ENCODE measurements at places on chromosomes 3 and 15.
A peak's percentile ranks its signal among the peaks of the same experiment; 100 is the strongest.

- no peak for DNase-seq
These were observed 12.7 kb upstream of the FAM240A start for GRCh38 chr3:46599590-46599989.

- DNase-seq: no peak
These were observed 104.1 kb downstream of the SERPINI1 start for GRCh38 chr3:167839460-167840134.

DNA sequence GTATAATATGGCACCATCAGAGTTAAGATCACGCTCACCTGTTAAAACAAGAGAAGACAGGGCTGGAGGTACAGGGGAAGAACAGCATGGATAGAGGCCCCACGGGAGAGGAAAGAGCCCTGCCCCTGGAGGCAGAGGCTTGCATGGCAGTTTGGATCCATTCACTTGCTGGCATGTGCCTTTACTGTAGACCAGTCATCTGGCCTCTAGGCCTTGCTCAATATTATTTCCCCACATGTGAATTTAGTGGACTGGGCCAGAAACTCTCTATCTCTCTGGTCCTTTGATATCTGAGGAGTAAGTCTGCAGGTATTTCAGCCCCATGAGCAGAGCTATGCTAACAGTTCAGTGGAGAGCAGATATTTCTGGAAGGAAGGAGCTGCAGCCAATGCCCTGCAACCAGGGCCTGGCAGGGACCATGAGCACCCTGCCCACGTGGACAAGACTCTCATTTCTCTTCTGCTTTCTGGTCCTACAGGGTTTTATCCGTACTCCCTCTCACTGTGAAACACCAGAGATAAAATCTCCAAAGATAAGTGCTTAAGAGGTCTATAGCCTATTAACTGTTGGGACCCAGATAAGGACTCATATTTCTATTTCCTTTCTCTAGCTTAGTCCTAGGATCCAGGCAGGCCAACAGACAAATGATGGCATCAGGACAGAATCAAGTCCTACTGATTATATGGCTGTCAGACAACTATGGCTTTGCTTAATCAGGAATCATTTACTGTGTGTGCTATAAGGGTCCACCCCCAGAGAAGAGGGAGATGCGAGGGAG, 65.0 kb downstream of the CLDN11 start:
- DNase-seq: no peak

- DNase-seq: peak; percentile 83
These were observed 612 bp upstream of the TBL1XR1 start for GRCh38 chr3:177197727-177198460.

- no peak for DNase-seq
These were observed 65.1 kb upstream of the SAMMSON start for GRCh38 chr3:69934398-69934797.

DNA sequence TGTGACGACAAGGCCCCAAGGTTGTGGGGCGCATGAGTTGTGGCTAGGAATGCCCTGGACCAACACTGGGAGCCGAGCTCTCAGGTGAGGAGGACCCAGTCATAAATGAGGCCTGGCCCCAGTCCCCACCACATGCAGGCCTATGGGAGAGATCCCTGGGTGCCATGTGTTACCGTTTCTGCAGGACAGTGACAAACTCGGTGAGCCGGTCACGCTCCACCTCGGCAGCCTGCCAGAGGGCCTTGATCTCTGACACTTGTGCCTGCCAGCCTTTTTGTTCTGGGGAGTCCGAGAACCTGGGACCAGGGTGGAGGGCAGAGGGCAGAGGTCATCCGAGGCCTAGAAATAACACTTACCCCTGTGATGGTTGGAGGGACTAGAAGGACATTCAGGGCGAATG, 27.7 kb upstream of the HHATL start:
- no peak for DNase-seq

- DNase-seq: no peak
These were observed 13.7 kb downstream of the MAP1A start for GRCh38 chr15:43531018-43531670.

DNA sequence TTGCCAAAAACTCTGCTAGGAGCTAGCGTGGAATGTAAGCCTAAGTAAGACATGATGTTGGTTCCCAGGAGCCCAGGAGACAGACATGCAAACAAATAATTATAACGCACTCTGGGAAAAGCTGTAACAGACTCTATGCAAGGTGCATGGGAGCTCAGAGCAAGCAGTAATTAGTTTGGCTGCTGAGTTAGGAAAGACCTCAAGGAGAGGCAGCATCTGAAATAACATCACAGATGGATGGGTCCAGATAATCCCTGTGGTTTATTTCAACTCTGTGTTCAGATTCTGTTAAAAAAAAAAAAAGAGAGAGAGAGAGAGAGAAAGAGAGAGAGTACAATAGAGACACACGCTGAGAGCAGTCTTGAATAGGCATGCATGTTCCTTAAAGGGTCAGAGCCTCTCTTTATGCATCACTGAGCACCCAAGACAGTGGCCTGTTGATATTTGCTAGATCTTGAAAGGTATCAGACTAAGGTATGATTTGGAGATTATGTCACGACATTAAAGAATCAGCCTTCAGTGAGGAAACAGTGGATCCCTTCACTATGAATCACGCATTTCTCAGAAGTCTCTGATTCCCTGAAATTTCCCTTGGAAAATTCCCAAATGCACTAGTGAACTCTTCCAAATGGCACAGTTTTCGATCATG, 124.4 kb upstream of the LIPC start:
- DNase-seq: peak; percentile 22

DNA sequence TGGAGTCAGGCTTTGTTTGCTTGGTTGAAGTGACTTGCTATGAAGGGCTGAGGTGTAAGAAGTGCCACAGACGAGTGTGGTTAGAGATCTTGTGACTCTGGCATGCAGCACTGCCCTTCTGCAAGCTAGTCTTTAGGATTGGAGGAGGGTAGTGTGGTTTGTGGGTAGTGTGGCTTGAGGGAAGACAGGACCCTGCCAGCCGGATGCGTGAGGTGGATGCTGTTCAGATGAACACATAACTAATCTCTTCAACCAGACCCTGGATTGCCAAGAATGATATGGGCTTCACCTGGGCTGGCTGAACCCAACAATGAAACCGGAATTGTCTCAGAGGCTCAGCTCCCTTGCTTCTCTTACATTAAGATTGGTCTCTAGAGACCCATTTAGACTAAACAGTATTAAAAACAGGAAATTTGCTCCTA, 32.7 kb downstream of the STARD9 start:
- DNase-seq: no peak

DNA sequence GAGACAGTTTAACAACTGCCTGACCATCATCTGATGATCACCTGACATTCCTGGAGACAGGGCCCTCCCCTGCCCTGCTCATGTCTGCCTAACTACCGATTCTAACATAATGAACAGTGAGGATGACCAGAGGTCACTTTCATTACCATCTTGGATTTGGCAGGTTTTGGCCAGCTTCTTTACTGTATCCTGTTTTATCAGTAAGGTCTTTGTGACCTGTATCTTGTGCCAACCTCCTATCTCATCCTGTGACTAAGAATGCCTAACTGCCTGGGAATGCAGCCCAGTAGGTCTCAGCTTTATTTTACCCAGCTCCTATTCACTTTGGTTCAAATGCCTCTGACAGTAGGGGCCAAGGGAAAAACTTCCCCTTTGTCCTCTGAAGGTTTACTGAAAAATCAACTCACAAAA, 40.2 kb downstream of the METTL6 start:
- DNase-seq: peak; percentile 35

- no peak for DNase-seq
These were observed 549.7 kb upstream of the EPHA6 start for GRCh38 chr3:96264701-96265100.

DNA sequence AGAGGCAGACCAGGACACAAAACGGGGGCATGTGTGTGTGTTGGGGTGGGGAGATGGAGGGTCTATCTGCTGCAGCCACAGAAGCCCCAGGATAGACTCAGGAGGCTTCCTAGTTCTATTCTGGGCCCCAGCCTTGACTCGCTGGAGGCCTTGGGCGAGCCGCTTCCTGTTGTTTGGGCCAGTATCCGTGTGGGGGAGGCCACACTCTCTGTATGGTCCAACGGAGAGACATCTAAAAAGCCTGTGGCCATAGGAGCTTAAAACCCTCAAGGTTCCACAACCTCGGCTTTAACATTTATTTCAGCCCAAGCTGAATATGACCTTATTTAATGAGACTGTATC, 32.8 kb downstream of the POC1A start:
- DNase-seq: no peak

DNA sequence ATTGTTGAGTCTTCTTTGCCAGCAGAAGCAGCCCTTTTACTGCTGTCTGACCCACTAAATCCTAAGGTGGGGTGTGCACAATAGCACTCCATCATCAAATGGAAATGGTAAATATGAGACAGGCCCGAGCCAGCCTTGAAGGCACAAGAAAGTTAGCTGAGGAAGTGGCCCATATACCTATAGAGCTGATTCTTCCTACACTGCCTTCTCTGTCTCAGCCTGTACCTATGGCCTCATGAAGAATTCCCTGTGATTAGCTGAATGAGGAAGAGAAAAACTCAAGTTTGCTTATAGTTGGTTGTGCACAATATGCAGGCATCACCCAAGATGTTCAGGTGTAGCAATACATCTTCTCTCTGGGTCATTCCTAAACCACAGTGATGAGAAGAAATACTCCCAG, 31.7 kb upstream of the XCR1 start:
- no peak for DNase-seq

- DNase-seq: no peak
These were observed 263.6 kb upstream of the GADL1 start for GRCh38 chr3:31157893-31158620.

DNA sequence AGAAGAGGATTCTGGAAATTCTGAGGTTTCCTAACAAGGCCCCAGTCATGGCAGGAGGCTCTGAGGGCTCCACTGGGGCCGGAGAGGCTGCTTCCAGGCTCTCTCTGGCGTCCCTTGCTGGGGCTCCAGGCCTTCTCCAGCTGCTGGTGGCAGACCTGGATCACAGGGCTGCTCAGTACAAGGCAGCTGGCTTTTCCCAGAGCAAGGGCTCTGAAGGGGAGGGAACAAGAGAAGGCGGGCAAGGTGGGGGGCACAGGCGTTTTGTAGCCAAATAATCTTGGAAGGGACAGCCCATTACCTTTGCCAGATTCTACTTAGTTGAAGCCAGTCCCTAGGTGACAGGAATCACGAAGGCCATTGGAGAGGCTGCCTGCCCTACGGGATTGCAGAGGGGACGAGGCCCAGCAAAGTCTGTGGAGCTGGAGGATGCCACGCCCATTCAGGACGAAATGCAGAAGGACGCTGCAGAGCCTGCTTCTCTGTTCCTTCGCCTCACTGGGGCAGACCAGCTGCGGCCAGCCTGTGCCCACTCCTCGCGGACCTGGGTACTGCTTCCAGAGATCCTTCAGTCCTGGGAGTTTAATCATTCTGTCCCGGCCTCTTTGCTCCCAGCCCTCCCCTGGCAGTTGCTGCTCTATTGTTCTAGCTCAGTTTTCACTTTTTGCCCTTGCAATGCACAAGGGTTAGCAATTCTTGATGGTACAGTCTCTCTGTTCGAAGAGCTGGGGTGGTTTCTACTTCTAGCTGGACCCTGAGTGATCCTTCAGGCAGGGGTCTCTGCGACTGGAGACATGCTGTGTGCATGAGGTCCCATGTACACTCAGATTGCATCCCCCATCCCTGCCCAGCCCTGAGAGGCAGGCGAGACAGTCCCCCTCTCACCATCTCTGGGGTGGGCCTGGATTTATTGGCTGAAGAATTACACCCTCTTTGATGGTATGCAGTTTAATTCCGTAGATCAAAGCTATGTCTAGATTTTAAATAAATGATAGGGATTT, 149.3 kb upstream of the MEF2A start:
- DNase-seq: no peak

DNA sequence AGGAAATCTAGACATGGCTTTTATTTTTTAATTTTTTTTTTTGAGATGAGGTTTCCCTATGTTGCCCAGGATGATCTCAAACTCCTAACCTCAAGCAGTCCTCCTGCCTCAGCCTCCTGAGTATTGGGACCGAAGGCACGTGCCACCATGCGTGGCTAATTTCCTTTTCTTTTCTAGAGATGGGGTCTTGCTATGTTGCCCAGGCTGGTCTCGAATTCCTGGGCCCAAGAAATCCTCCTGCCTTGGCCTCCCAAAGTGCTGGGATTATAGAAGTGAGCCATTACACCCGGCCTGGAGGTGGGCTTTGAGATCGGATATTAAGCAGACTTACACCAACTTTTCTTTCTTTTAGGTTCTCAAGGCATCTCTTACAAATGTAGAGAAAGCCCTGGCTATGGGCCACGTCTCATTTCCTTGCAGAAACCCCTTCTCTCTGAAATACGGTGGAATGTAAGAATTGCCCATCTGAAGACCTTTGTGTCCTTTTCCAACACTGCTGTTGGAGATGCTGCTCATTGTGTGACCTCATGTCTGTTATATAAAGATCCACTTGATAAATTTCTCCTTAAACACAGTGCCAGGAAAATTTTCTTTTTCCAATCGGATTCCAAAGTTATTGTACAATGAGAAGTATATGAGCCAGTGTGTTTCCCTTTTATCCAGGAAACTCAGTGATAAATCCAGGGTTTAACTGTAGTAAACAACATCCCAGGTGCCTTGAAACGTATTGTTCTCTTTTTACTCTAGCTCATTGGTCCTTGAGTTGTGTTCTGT, 36.8 kb upstream of the CFAP161 start:
- no peak for DNase-seq

GRCh38 chr3:140384028-140384771, 293.7 kb upstream of the TRIM42 start:
- DNase-seq: no peak

DNA sequence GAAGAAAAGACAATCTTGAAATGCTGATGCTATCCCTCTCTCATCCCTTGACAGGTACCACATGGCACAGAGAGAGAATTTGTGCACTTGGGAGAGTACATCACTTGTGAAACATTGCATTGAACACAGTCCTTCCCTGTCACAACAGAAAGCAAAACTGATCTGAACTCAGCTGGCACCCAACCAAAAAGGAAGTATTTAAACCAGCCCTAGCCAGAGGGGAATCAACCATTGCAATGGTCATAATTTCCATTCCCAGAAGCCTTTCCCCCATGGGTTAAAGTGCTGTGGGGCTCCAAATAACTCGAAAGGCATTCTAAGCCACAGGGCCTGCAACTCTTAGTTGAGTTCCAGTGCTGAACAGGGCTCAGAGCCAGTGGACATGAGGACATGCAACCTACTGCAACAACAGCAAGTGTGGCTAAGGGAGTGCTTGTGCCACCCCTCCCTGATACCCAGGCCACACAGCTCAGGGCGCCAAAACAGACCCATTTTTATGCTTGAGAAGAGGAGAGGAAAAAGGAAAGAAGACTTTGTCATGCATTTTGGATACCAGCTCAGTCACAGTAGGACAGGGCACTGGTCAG, 530.8 kb upstream of the BCHE start:
- peak; percentile 14 for DNase-seq

GRCh38 chr15:101174152-101174920, 77.5 kb downstream of the CHSY1 start:
- DNase-seq: no peak

All from ACHN (cell line).